A549 treated with ZK216348 at 1 μM for 4 hours (cell line): ENCODE measurements at places on chromosomes 11 and 22. TPM values are rescaled to one million over a fixed set of nuclear protein-coding genes. Genes with fewer than 3 reads are reported as not detected.

The MUC6 gene
- total RNA-seq: 0.30 TPM in 1 of 5 replicates, not detected in the others

The MCAM gene
- 7.2 to 12.6 TPM (median 11.3 TPM) in 5 replicates for total RNA-seq

The BCO2 gene
- 0.49 to 1.9 TPM (median 1.6 TPM) in 5 replicates for total RNA-seq

The TSPAN32 gene
- not detected in 5 replicates for total RNA-seq

The PAFAH1B2 gene
- 25.0 to 45.0 TPM (median 36.4 TPM) in 5 replicates for total RNA-seq

The OR8G1 gene
- not detected in 5 replicates for total RNA-seq

The PSMA1 gene
- total RNA-seq: 161 to 186 TPM (median 177 TPM) in 5 replicates

The TSPO gene
- 102 to 238 TPM (median 194 TPM) in 5 replicates for total RNA-seq

The SCGB1A1 gene
- not detected in 5 replicates for total RNA-seq

The TEX54 gene
- not detected in 5 replicates for total RNA-seq

The C22orf31 gene
- not detected in 5 replicates for total RNA-seq

The LRRN4CL gene
- 0.09 to 0.25 TPM (median 0.14 TPM) in 3 of 5 replicates, not detected in the others for total RNA-seq

The MPZL2 gene
- total RNA-seq: 0.08 to 0.24 TPM (median 0.20 TPM) in 3 of 5 replicates, not detected in the others

The NOX4 gene
- not detected in 5 replicates for total RNA-seq

The MYOD1 gene
- not detected in 5 replicates for total RNA-seq

The MS4A4E gene
- not detected in 5 replicates for total RNA-seq

The BID gene
- 35.6 to 79.7 TPM (median 76.6 TPM) in 5 replicates for total RNA-seq

The MS4A6E gene
- total RNA-seq: not detected in 5 replicates

The CECR2 gene
- total RNA-seq: 0.08 to 0.14 TPM (median 0.12 TPM) in 5 replicates

The GUCY1A2 gene
- total RNA-seq: 0.06 to 0.14 TPM in 2 of 5 replicates, not detected in the others

The RFPL1 gene
- total RNA-seq: not detected in 5 replicates

The ARFIP2 gene
- 46.0 to 58.4 TPM (median 56.1 TPM) in 5 replicates for total RNA-seq
